Stimulated activated CD8-positive, alpha-beta memory T cell treated with anti-CD3 and anti-CD28 coated beads, Interleukin-4, amount 100 ng/mL, for 48 hours (primary cell): ENCODE measurements at places on chromosomes 7 and 10.

- no peak for DNase-seq
Observed at GRCh38 chr10:87634311-87634710, 25.4 kb upstream of the PAPSS2 start.

DNA sequence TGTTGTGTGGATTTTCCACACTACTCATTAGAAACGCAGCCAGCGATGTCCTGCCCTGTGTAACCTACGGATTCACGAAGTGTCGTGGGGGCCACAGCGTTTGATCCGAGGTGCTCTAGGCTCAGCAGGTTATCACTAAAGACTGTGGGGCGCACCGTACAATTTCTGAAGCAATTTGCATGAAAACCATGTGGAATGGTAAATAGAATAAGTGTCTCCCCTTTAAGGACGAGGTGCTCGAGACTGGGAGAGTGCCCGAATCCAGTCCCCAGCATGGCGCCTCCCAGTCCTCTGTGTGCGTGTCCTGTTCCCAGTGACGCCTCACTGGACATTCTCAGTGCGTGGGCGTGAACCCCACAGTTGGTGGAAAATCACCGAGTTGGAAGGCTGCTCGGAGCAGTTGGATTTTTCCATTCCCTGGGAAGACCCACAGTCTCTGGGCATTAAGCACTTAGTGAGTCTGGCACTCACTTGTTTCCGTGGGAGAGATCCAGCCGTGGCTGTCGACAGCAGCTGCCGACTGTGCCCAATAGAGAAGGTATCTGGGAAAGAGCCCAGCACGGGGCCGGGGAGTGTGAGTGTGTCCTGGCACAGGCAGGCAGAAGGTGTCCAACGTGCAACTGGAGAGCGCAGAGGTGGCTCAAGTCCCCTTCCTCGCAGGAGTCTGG lies 37.0 kb downstream of the PFKP start:
- no peak for DNase-seq

- no peak for DNase-seq
Observed at GRCh38 chr10:71221586-71222202, 9.3 kb downstream of the UNC5B start.

GRCh38 chr7:111232249-111233084 lies 141.5 kb downstream of the LRRN3 start:
- DNase-seq, result no peak

- no peak for DNase-seq
Observed at GRCh38 chr10:121597504-121598262, 561 bp downstream of the FGFR2 start.

GRCh38 chr7:38830826-38831225 lies 78.2 kb downstream of the VPS41 start:
- DNase-seq, result no peak

DNA sequence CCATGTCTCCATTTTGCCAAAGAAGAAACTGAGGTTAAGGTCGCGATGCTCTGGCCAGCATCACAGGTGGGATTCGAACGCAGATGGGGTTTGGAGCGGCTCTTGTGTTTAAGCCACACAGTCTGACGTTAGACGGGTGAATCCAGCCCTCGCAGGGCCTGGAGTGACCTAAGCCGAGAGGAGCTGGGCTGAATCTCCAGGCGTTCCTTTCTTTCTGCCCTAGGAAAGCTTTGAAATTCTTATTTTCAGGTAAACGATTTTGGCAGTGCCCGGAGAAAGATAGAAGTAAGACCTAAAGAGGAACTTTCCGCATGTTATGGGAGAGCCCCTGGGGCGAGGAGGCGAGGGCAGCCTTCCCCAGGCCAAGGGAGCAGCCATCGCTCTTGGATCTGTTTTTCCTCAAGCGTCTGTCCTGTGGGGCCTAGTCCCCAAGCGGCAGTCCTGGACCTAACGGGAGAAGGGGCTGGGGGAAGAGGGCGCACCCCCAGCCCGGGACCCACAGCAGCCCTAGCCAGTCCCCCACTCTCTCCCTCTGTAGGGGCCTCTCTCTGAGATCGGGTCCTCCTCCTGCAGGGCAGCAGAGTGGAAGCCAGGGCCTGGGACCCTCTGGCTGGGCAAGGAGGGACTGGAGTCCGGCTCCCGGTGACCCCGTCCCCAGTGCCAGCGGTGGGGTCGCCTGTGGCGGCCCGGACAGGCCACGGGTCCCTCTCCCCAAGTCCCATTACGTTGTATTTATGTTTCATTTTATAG lies 8.9 kb upstream of the LBX1 start:
- DNase-seq, result no peak

GRCh38 chr10:90204131-90204955 lies 503.0 kb downstream of the KIF20B start:
- no peak for DNase-seq

- DNase-seq, result no peak
Observed at GRCh38 chr10:111801841-111802240, 381.7 kb downstream of the GPAM start.

GRCh38 chr10:72727130-72727529 lies 35.2 kb downstream of the MCU start:
- DNase-seq, result no peak

GRCh38 chr7:23787272-23787671 lies 77.3 kb downstream of the STK31 start:
- DNase-seq, result no peak

- DNase-seq, result no peak
Observed at GRCh38 chr10:126618466-126618865, 52.0 kb downstream of the C10orf90 start.

DNA sequence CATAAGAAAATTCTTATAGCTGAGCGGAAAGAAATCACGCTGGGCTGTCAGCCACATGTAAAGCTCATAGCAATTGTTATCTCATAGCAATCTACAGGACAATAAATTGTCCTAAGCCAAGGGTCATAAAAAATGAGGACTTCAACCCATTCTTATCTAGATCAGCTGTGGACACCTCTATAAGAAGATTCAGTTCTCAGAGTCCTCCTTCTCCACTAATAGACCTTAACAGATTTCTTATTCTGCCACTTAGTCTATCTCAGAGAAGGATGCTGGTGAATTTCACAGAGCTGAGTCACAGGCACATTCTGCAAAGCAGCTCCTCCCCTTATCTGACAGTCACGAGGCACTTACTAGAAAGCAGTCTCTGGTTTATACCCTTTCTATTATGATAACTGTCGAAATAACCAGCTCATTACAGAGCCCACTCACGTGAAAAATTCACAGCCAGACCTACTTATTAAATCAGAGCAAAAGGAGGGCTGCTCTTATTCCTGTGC lies 185.3 kb upstream of the PCLO start:
- no peak for DNase-seq

GRCh38 chr7:44277391-44277790 lies 48.0 kb downstream of the CAMK2B start:
- no peak for DNase-seq

DNA sequence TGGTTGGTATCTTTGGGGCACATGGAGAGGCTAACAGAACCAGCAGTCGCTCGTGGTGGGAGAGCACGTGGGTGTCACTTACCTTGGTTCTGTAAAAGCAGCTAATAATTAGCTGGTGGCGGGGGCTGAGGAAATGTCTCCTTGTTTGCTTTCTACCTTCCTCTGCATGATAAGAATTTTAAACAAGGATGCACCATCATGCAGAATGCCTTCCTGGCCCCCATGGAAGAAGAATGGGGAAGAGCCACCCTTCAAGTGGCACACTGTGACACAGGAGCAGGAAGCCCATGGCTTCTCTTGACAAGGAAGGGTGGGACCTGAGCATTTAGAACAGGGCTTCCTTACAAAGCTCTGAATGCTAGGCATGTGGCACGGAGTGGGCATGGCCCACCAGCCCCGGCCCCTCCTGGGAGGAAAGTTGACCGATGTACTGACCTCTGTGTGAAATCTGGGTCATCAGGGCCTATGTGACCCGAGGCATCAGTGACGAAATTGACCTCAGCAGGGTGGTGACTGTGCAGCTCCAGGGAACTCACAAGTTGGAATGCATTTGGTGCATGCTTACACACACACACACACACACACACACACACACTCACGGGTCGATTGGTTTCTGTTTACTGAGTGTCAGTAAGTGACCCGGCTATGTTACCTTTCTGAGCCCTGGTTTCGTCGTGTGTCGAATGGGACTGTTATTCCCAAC lies 116.9 kb upstream of the ANLN start:
- DNase-seq, result no peak

GRCh38 chr10:118734475-118734874 lies 20.3 kb downstream of the CACUL1 start:
- no peak for DNase-seq

DNA sequence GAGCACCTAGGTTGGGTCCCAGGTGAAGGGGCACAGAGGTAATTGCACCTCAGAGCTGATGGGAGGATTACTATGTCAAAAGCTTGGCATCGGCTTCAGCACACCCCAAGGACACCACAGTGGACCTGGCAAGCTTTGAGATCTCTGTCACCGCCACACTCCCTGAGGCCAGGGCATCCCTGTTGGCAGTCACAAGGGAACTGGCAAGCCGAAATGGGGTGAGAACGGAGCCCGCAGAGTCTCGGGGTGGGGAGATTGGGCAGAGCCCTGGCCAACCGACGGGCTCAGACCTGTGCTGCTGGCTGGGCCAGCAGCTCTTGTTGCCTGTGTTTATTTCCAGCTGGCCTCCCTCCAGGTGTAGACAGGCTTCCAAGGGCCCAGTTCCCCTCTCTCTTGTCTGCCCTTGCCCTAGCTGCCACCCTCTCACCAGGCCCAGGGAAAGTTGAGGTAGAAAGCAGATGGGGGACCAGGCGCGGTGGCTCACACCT lies 2.5 kb downstream of the HSPB1 start:
- no peak for DNase-seq

- no peak for DNase-seq
Observed at GRCh38 chr7:157150882-157151281, 12.2 kb downstream of the UBE3C start.

GRCh38 chr7:47702080-47702479 lies 120.2 kb upstream of the TNS3 start:
- DNase-seq, result no peak

DNA sequence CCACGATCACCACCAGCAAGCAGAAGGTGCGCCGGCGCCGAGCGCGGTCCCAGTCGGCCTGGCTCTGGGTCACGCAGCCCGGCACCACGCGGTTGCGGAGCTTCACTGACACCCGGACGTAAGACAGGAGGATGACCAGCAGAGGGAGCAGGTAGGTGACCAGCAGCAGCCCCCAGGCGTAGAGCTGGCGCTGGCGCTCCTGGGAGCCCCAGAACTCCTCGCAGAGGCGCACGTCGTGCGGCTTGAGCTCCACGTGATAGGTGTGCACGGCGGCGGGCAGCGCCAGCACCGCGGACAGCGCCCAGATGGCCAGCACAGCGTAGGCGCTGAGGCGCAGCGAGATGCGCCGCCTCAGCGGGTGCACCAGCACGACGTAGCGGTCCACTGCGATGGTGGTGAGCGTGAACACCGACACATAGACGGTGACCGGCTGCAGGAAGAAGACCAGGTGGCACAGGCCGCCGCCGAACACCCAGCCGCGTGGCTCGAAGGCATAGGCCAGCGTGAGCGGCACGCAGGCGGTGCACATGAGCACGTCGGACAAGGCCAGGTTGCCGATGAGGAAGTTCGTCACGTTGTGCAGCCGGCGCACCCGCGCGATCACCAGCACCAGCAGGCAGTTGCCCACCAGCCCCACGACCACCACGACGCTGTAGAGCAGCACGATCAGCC lies 920 bp downstream of the PRLHR start:
- peak; percentile 45 for DNase-seq
